ENCODE measurements at places on chromosomes 7 and 10.

DNA sequence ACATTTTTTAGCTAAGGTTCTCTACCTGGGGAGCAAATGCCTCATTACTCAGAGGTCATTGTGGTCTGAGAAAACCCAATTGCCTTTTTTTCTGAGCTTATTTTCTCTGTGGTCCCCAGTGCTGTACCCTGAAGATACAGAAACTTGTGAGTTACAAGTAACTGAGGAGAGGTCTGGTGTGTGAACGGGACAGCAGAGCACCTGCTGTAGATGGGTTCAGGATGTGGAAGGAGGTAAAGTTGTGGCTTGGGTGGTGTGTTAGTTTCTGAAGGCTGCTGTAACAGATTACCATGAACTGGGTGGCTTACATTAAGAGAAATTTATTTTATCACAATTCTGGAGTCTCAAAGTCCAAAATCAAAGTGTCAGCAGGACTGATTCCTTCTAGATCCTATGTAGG, 449.1 kb upstream of the NRP1 start:
- no peak for DNase-seq

DNA sequence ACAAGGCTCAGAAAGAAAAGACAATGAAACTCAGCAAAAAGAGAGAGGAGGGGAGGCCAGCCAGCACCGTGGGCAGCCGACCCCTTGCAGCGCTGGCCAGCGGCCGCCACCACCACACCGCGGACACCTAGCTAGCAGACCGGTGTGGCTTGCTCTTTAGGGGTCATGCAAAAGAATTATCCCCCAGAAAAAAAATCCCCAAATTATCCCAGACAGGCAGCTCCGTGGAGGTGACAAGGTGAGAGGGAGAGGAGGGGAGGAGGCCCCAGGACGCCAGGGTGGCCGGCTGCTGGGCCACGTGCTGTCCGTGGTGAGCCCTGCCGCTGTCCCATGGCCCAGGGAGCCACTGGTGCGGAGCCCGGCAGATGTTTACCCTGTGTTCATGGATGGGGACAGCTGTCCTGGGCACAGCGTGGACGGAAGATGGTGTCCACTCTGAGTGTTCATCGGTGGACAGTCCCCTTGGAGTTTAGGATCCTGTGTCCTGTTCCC, 16.5 kb downstream of the YKT6 start:
- no peak for DNase-seq

- DNase-seq = no peak
These were observed 13.1 kb downstream of the WNT16 start for GRCh38 chr7:121341933-121342332.

DNA sequence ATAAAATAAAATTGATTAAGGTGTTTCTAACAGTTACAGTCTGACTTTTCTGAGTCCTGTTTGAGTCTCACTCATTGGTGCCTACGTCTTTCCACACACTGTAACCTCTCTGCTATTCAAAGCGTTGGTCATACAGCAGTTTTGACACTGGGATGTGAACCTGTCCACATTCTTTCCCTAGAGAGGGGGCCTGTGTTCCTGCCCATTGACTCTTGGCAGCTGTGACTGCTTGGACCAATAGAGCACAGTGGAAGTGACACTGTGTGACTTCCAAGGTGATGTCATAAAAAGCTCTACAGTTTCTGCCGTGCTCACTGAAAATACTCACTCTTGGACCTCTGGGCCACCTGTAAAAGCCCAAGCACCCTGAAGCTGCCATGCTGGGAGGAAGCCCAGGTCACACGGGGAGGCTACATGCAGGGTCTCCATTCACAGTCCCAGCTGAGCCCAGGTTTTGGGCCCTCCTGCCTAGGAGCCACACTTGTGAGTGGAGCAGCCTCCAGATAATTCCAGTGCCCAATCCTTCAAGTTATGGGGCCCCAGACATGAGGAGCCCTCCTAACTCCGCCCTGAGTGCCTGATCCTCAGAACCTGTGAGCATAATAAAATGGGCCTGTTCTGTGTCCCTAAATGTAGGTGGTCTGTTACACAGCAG, 704 bp upstream of the ANTXRL start:
- DNase-seq = no peak

- no peak for DNase-seq
These were observed 6.3 kb upstream of the CTBP2 start for GRCh38 chr10:125166658-125167057.

DNA sequence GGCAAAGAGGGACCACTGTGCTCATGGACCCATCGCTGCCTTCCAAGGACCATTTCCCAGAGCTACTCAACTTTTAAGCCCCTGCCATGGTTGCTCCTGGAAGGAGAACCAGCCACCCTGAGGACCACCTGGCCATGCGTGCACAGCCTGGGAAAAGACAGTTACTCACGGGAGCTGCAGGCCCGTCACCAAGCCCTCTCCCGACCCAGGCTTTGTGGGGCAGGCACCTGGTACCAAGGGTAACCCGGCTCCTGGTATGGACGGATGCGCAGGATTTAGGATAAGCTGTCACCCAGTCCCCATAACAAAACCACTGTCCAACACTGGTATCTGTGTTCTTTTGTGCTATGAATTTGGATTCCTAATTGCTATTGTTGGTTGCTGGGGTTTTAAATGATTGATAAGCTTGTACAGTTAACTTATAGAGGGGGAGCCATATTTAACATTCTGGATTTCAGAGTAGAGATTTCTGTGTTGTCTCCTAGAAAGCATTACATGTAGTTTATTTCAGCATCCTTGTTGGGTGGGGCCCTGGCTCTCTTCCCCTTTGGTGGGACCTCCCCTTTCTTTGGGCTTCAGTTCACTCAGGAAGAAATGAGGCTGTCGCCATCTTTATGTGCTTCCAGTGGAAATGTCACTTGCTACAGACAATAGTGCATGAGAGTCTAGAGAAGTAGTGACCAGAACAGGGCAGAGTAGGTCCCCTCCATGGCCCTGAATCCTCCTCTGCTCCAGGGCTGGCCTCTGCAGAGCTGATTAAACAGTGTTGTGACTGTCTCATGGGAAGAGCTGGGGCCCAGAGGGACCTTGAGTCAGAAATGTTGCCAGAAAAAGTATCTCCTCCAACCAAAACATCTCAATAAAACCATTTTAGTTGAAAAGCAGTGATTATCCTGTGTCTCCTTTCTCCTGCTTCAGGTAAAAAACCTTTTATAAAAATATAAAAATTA, 19.4 kb downstream of the LAT2 start:
- no peak for DNase-seq

DNA sequence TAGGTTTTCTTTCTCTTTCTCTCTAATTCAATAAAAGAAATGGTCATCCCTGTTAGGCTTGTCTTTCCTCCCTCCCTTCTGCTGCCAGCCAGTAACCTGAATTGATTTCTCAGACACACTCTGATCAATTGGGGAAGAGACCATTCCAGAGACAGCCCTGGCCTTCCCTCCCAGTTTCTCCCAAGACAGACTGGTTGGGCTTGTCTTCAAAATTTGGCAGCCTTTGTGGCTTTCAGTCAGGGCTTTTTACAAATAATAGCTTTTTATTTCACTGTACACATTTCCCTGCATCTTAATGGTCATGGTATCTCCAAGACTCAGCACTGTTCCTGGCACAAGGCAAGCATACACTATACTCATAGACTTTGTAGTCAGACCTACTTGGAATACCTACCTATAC, 33.9 kb downstream of the BCAP29 start:
- DNase-seq = no peak

- DNase-seq = peak; percentile 63
These were observed 34.2 kb downstream of the PARD3 start for GRCh38 chr10:34780818-34781380.

- DNase-seq = no peak
These were observed 28.0 kb downstream of the CHST12 start for GRCh38 chr7:2431260-2431867.

GRCh38 chr10:80122746-80123145, 9.8 kb upstream of the PLAC9 start:
- no peak for DNase-seq

- DNase-seq = no peak
These were observed 67.6 kb downstream of the FAM53B start for GRCh38 chr10:124676416-124677062.

- DNase-seq = no peak
These were observed 211.0 kb downstream of the TCF7L2 start for GRCh38 chr10:113161066-113161465.

- DNase-seq = no peak
These were observed 543.3 kb downstream of the CALN1 start for GRCh38 chr7:71868797-71869196.
